ENCODE measurements at places on chromosomes 13 and 19. TPM values are rescaled to one million over a fixed set of nuclear protein-coding genes. Genes with fewer than 3 reads are reported as not detected.

RAB3D gene
- total RNA-seq = 17.7 TPM

RASGRP4 gene
- 0.36 TPM for total RNA-seq

ZNF253 gene
- total RNA-seq = 47.6 TPM

ELOF1 gene
- total RNA-seq = 11.6 TPM

TEX26 gene
- total RNA-seq = 1.3 TPM

C1QTNF9B gene
- total RNA-seq = not detected

ZNF616 gene
- total RNA-seq = 27.1 TPM

PSG3 gene
- total RNA-seq = 0.36 TPM

ZNF146 gene
- 83.1 TPM for total RNA-seq

ZNF223 gene
- 10.8 TPM for total RNA-seq

GAPDHS gene
- total RNA-seq = not detected

ZNF99 gene
- total RNA-seq = 0.91 TPM

POU2F2 gene
- 3.7 TPM for total RNA-seq

TMEM255B gene
- total RNA-seq = 7.9 TPM

ZSCAN5C gene
- not detected for total RNA-seq

ZSCAN22 gene
- 3.7 TPM for total RNA-seq

SIGLEC7 gene
- total RNA-seq = 0.36 TPM

SHISA7 gene
- 2.6 TPM for total RNA-seq

R3HDM4 gene
- 19.0 TPM for total RNA-seq

NOVA2 gene
- 17.5 TPM for total RNA-seq

CCDC194 gene
- total RNA-seq = not detected

SRRM5 gene
- total RNA-seq = 0.09 TPM

ZNF20 gene
- total RNA-seq = 8.7 TPM

IGFL4 gene
- 1.5 TPM for total RNA-seq

ZNF878 gene
- total RNA-seq = 0.36 TPM

ZNF836 gene
- total RNA-seq = 29.0 TPM

EXOSC5 gene
- total RNA-seq = 7.4 TPM

FCAR gene
- total RNA-seq = 0.54 TPM

EDDM13 gene
- total RNA-seq = not detected

ARHGAP45 gene
- 2.0 TPM for total RNA-seq

ZNF541 gene
- total RNA-seq = 0.91 TPM

OR7A5 gene
- not detected for total RNA-seq

LGALS14 gene
- total RNA-seq = not detected

PSG6 gene
- not detected for total RNA-seq

CEACAM1 gene
- total RNA-seq = 0.36 TPM

KLK3 gene
- not detected for total RNA-seq

CLDN10 gene
- 6.6 TPM for total RNA-seq

PCDH9 gene
- total RNA-seq = 131 TPM

PCP2 gene
- 1.00 TPM for total RNA-seq

SIAH3 gene
- total RNA-seq = 18.0 TPM

ACP7 gene
- total RNA-seq = not detected

ZNF763 gene
- total RNA-seq = 6.0 TPM

GRIN2D gene
- 4.6 TPM for total RNA-seq

FAM216B gene
- total RNA-seq = 2.9 TPM

LRRC25 gene
- 1.00 TPM for total RNA-seq

LNX2 gene
- total RNA-seq = 16.6 TPM

ERICH6B gene
- 0.27 TPM for total RNA-seq

SIGLEC12 gene
- 0.18 TPM for total RNA-seq

STOML3 gene
- 0.36 TPM for total RNA-seq

ZNF724 gene
- 19.0 TPM for total RNA-seq

POLR2I gene
- total RNA-seq = 58.7 TPM

SLC7A10 gene
- 1.3 TPM for total RNA-seq

Measured in cerebellum (tissue), 4 donors.